PC-3 (cell line): ENCODE measurements at places on chromosomes 4 and X.

DNA sequence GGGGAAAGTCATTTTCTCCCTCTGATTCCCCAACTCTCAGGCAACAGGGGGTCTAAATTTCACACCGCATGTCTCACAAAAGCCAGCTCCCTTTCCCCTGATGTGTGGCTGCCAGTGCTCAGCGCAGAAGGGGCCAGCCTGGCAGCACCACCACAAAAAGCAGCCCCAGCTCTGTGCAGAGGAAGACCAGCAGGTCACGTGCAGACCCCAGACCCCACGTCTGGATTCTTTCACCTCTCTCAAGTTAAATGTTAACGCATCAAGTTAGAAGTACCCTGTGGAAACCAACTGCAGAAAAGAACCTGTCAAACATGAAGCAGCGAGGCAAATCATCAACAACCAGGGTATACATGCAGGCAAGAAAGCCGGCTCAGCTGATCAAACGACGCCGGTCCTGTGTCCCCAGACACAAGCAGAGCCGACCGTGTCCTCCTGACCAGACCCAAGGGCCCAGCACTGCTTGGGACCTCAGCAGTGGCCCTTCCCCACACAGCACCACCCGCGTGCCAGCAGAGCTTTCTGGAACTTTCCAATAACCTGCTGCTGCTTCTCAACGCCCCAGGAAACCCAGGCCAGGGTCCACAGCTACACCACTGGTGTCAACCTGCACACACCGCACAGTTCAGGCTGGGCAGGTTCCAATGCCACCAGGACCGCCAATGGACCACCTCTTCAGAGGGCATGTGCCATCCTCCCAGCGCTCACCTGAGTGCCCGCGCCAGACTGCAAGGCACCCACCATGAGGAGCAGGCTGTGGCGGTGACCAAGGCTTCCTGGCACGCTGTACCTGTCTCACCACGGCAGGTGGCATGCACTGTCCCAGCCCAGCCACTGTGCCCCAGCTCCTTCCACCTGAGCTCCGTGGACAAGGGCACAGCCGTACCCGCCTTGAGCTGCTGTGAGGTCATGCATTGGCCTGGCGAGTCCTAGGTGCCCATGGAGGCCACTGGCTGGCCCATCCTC, 4.0 kb downstream of the LRPAP1 start:
- DNase-seq, result no peak

DNA sequence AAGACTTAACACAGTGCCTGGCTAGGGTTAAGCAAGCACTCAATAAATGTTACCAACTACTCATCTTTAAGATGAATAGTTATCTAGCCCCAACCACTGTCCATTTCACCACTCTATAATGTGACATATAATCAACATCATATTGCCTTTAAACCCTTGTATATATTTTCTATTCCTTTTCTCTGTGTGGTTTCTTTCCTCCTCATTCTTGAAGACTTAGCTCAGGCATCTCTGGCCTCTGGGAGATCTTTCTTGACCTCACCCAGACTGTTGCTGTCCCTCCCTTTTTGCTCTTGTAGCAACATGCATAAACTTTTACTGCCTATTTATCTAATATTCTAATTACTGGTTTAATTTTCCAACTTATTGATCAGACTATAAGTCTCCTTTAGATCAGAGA, 249.9 kb upstream of the MAB21L2 start:
- no peak for DNase-seq

- DNase-seq, result no peak
Observed at GRCh38 chr4:79044141-79044659, 105.0 kb upstream of the PAQR3 start.

- DNase-seq, result no peak
Observed at GRCh38 chr4:53919535-53919934, 144.9 kb downstream of the CHIC2 start.

- DNase-seq, result no peak
Observed at GRCh38 chrX:16368696-16369095, 201.4 kb downstream of the MAGEB17 start.

DNA sequence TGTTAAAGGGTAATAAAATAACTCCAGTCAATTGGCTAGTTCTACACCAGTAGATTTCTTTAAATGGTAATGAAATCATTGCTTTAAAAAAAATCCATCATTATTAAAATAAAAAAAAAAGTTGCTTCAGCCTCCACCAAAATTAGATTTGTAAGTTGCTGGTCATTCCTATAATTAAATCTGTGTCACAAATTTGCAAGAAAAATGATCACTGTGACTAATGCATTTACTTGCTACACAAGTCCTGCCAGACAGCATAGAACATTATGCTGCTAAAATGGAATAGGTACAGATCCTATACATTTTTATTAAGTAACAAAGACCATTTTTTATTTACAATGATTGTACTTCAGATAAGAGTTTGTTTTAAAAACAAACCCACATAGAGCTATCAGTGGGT, 85.8 kb downstream of the SLC10A7 start:
- DNase-seq, result no peak

DNA sequence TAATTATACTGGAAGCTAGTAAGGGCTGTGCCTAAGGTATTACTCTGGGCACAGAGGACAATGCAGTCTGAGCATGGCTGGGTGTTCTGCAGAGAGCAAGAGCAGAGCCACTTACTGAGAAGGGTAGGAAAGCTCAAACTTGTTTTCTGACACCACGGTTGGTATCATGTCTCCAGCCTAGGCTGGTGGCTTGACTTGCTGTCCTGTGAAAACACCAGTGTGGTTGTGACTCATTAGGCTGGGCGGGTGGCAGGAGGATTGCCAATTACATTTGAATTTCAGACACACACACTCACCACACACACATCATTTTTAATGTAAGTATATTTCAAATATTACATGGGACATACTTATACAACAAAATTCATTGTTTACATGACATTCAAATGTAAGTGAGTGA, 19.7 kb upstream of the MTM1 start:
- peak; percentile 66 for DNase-seq

- peak; percentile 27 for DNase-seq
Observed at GRCh38 chr4:153151535-153152455, 52.4 kb upstream of the TRIM2 start.

- DNase-seq, result no peak
Observed at GRCh38 chr4:51960486-51960885, 59.7 kb downstream of the LRRC66 start.
